ENCODE measurements at places on chromosomes 5 and 9.

DNA sequence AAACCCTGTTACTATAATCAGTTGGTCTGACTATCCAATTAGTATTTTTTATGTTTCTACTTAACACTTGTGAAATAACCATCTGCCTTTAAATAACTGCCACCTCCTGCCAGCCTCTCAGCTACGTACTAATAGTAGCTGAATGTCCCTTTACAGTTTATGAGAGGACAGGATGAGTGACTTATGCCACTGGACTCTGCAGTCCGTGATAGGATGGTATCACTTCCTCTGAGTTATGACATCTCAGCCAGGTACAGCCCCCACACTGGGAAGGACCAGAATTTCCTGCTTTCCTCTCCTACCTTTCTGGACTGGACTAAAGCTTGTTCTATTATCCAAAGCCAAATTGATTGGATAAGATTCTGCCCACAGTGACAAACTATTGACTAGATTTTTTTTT lies 102.9 kb downstream of the ZFAND5 start:
- no peak for DNase-seq

- DNase-seq, result no peak
These were observed 346.0 kb upstream of the PANK3 start for GRCh38 chr5:168925160-168925559.

DNA sequence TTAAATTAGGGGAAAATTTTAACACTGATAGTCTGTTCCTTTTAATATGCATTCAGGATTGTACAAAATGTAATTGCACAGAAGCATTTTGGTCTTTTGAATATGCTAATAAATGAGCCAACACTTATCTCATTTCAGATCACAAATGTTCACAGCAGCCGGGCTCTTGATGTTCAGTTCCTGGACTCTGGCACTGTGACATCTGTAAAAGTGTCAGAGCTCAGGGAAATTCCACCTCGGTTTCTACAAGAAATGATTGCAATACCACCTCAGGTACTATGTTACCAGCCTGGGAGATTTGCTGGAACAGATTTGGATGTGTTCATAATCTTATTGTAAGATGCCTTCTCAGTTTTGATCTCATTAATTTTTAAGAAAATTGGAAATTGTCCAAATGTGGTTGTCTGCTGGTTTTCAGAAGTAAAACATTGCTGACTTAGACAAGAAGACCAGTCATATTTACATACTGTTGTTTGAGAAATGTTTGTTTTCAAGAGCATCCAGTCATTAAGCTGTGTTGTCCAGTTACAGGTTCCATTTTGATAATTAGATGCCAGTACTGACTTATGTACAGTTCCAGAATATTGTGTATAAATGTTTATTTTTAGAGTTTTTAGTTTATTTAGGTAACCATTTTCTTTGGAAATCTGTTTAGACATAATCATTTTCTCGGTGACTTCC lies 23.0 kb upstream of the TMOD1 start:
- DNase-seq, result no peak

DNA sequence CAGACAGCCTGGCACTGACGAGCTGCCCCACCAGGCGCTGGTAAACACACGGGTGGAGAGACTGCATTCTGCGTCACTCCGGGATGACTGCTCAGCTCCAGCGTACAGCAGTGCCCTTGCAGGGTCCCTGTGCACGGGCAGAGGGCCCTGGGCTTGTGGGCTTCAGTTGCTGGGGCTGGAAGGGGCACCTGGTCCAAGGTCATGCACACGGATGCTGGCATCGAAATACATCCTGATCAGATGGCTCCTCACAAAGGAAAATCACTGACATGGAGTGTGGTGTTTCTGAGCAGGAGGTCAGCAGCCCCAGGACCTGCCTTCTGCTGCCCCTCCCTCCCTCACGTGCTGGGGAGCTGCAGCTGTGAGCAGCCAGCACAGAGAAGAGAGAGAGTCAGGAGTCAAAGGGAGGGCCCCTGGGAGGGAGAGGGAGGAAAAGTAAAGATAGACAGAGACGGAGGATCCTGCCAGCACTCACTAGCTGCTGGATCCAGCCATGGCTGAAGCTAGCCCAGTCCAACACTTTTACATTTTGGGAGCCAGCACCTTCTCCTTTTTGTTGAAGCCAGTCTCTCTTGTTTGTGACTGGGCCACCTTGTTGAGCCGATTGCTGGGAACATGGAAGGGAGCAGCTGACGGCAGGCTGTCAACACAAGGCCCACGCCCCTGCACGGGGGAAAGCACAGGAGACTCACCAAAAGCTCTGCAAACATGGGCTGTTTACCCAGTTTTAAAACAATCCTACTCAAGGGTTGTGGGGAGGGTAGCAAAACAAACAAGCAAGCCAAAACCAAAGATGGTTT lies 166.5 kb upstream of the PHYKPL start:
- DNase-seq, result no peak

- no peak for DNase-seq
These were observed 51.6 kb upstream of the ELL2 start for GRCh38 chr5:96013254-96013653.

DNA sequence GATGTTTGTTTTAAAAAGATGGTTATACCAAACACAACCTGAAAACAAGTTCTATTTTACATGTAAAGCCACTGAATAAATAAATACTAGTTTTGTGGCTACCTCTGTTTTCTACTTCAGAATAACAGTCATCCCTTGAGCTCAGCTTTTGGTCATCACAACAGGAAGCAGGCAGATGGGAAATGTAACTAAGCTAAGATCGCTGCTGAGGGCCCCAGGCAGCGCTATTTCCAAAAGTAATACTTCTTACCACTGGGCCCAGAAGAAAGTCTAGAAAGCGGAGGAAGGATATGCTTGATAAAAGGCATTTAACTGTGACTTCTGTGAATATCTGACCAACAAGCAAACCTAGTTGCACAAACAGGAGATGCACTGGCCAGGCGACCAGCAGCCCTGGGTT lies 61.4 kb downstream of the SERINC5 start:
- no peak for DNase-seq

DNA sequence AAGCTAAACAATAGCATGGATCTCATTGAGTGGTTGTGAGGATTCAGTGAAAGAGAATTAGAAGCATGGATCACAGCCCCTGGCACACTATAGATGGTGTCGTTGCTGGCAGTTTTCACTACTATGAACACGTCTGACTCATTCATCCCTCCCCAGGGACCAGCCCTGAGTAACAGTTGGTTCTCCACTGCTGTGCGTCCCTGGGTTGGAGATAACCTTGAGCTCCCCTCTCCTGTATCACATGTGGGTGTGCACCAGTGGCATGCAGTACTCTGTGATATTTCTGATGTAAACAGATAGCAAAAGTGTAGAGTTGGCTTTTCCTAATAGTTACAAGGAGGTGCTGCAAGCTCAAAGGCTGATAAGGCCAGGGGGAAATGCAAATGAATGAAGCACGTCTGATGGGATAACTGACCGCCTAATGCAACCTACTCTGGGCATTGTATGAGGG lies 8.8 kb upstream of the LCP2 start:
- DNase-seq, result peak; percentile 77

Measured in fibroblast of the aortic adventitia (primary cell).